Activated CD8-positive, alpha-beta T cell treated with anti-CD3 and anti-CD28 coated beads, Interleukin-2, amount 10 ng/mL, durations not matched to agents 7 days and 5 days (primary cell): ENCODE measurements at places on chromosomes 5 and 9.

DNA sequence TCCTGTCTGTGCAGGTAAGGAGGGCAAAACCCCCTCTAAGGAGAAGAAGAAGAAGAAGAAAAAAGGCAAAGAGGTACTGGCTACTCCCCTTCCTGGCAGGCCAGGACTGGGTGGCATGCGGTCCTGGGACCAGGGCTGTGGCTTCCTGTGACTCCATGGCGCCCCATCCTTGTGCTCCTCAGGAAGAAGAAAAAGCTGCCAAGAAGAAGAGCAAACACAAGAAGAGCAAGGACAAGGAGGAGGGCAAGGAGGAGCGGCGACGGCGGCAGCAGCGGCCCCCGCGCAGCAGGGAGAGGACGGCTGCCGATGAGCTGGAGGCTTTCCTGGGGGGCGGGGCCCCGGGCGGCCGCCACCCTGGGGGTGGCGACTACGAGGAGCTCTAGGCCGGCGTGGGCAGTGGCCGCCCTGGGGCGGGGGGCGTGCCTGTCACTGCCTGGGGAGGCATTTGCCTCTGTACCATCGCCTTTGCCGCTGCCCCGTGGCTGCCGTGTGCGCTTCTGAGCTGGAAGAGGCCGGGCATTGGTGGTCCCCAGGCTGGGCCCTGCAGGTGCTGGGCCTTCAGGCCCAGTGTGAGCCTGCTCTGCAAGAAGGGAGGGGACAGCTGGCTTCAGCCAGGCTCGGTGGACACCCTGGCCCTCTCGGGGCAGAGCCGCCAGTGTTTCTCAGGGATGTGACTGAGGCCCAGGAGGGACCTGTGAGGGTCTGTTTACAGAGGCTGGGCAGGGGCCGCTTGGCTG lies 2.0 kb upstream of the AJM1 start:
- no peak for DNase-seq

- no peak for DNase-seq
Measured at GRCh38 chr5:9617739-9618504, 12.2 kb downstream of the TAS2R1 start.

GRCh38 chr5:113054899-113055298 lies 78.3 kb downstream of the DCP2 start:
- DNase-seq = no peak

DNA sequence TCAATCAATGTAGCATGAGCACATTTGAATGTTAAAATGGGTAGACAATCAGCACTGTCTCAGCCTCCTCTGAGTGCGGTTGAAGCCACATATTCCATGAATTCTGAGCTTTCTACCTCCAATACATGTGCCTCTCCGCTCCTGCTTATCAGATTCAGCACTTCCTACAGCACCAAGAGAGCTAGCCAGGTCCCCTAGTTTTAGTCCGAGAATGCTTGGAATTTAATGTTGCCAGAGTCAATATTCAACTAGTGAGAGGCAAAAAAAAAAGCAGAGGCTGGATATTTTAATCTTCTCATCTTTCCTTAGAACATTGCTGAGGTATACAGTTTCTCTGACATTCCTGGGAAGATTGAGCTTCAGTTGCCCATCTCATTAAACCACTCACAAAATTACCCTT lies 1979.1 kb upstream of the CDH9 start:
- no peak for DNase-seq

GRCh38 chr9:101325053-101325452 lies 59.8 kb downstream of the BAAT start:
- DNase-seq = no peak

- DNase-seq = no peak
Measured at GRCh38 chr5:154081246-154081645, 42.5 kb downstream of the MFAP3 start.

DNA sequence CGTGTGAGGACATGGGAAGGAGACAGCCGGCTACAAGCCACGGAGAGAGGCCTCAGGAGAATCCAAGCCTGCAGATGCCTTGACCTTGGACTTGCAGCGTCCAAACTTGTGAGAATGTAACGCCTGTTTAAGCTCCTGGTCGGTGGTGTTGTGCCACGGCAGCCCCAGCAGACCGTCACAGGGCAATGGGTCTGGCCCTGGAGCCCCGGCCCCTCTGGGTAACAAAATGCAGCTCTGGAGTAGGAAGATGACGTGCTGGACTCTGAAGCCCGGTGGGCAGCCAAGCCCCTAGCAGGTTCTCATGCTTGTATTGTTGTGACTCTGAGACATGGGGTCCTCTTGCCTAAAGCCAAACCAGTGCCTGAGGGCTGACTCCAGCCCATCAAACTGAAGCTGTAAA lies 174.7 kb downstream of the IRX2 start:
- DNase-seq = no peak

- DNase-seq = no peak
Measured at GRCh38 chr9:132327537-132327936, 27.2 kb downstream of the SETX start.

DNA sequence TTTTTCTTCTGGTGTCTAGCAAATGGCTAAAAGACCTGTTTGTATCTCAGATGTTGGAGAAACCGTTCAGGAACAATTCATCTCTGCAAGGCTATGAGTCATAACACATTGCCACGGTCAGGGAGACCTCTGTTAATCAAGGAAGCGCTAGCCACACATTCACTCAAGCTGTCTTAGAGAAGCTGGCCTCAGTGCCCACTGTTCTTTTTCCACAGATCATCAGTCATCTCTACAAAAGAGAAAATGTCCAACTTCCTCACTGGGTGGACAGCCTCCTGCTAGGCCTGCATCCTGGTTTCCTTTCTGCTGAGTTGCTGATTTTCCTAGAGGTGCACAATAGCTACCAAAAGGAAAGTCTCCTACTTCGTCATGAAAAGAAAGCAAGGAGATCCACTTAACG lies 360.5 kb downstream of the BNC2 start:
- no peak for DNase-seq

DNA sequence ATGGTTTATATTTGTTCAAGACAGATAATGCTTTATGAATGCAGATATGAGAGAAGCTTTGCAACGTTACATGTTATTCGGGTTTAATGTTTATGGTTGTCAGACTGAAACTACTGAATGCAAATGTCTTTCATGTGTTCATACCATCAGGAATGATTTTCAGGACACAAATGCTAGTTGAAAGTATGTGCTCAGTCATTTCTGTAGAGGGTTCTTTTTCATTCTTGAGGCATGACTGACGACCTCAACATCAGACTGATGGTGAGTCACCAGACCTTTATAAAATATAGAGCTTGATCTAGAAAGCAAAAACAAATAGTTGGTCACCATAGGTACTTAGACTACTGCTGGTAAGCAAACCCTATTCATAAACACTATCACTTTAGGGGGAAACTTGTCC lies 287.3 kb upstream of the NUDT12 start:
- DNase-seq = no peak

DNA sequence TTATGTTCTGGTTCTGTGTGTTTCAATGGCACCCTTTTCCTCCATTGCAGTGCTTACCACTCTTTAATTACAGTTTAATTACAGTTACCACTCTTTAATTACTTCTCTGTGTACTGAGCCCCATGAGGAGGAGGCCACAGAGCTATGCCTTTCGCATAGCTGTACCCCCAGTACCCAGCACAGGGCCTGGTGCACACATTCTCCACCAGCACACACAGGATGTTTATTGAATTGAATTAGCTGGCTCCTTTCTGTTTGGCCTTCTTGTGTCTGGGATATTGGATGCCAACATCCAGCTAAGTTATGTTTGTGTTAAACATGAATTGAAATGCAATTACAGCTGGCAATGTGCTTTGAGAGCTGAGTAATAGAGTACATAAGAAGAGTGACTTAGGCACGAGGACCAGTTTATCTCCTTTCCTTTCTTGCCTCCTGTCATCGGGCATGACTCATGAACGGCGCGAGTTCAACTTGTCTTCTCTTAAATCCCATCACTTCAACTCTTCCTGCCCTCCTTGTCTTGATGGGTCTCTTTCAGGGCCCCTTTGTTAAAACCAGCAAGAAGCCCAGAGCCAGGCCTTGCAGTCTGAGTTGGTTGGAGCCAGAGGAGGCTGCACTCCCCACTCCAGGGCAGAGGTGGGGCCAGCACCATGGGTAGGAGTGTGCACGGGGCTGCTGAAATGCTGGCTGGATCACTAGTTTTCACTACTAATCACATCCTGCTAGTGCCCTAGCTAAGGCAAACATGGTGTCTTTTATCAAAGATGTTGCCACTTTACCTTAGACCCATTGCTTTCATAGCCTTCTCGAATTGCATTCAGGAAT lies 37.4 kb downstream of the MVB12B start:
- no peak for DNase-seq

DNA sequence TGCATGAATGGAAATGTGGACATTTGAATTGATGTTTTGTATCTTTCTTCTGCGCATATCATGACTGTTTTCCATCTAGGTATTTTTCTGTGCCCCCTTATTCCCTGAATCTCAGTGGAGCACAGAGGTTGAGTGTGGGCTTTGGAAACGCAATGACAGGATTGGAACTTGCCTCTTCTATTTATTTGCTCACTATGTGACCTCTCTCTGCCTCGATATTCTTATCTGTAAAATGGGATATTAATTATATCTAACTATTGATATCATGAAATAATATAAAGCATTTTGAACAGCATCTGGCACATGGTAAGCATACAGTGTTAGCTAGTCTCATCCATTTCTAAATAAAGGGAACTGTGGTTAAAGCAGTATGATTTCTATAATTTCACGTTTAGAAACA lies 26.0 kb downstream of the HABP4 start:
- no peak for DNase-seq

- DNase-seq = no peak
Measured at GRCh38 chr9:4997196-4997595, 12.1 kb downstream of the JAK2 start.

GRCh38 chr9:68980341-68980914 lies 33.5 kb downstream of the PRKACG start:
- no peak for DNase-seq

GRCh38 chr9:123112015-123112975 lies 78.8 kb downstream of the GPR21 start:
- DNase-seq = peak; percentile 28

- no peak for DNase-seq
Measured at GRCh38 chr9:126869368-126869767, 8.9 kb downstream of the ZBTB34 start.

- no peak for DNase-seq
Measured at GRCh38 chr5:133807348-133807747, 161.1 kb downstream of the C5orf15 start.

DNA sequence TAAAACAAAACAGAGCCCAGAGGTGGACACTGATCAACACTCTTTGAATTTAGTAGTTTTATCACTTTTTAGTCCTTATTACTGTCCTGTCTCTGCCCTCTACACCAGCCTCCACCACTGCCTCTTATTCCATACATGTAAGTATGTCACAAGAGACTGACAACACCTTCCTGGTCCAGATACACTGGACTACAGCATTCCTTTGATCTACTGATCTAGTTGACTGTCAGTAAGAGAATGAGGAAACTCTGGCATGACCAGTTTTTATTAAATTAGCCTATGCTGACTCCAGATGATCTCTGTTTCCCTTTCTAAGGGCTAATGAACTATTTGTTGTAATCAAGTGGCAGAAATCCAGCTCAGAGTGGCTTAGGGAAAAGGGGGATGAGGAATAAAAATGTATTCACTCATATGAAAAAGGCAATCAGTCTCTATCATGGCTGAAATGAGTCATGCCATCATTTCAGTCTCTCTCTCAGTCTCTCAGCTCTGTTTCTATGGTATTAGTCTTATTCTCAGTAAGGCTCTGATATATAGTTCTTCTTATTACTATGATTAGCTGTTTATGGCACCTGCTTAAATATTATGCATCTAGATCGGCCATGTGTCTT lies 5.5 kb downstream of the ARHGEF37 start:
- no peak for DNase-seq

DNA sequence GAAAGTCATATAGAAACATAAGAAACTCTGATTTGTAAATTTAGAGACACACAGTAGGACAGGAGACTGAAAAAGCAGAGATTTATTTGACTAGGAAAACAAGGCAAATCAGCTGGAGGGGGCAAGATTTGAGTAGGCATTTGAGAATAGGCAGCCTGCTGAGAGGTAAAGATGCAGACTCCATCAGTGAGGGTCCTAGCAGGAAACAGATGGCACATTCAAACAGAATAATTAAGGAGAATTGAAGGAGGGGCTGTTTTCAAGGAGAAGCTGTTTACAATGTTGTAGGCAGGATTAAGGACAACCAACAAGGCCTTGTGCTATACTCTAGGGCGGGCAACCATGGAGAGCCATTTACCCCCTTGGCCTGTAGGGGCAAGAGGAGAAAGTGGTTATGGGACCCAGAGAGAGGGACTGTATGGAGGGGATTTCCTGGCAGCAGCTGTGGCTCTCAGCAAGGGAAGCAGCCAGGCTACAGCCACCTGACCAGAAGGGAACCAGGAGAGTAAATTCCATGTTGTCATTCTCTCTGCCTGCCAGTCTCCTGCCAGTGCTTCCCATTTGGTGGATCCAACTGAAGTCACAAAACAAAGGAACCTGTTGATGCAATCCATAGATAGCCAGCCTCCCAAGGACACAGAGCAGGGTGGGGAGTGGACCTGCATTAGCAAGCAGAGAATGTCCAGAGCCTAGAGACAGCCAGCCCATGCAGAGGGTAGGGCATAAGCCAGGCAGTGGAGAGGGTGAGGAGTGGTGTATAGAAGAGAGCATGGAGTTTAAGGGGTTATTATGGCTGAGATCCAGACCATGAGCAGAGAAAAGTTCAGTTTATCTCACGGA lies 38.2 kb downstream of the PAPPA start:
- DNase-seq = no peak

DNA sequence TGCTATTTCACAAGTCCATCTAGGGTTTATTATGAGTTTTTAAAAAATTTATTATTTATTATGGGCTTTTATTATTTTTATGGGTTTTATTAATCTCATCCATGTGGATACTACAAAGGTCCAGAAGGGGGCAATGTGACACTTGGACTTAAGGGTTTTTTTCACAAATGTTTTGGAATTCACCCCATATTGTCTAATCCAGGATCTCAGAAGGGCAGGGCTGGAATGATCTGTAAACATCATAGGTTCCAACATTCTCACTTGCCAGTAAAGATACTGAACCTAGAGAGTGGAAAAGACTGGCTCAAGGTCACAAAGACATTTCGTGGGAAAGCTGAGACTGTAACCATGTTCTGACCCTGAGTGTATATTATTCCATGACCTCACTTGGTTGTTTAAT lies 35.6 kb downstream of the NIM1K start:
- no peak for DNase-seq

DNA sequence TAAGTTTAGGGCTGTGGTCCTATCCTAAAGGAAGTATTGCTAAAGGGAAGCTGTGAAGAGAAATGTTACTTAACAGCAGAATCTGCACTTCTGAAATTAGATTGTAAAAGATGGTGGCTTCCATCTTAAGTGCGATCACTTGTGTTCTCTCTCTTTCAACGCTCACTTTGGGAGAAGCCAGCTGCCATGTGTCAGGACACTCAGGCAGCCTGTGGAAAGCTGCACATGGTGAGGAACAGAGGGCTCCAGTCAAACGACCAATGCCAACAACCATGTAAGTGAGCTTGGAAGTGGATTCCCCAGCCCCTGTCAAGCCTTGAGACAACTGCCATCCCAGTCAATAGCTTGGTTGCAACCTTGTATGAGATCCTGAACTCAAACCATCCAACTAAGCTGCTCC lies 51.7 kb upstream of the GLRX start:
- no peak for DNase-seq
